ENCODE measurements at places on chromosomes 13 and 19.

GRCh38 chr13:112105892-112106291 is 38.9 kb downstream of the SOX1 start:
- no peak for DNase-seq

GRCh38 chr13:113084943-113085540 is 20.5 kb upstream of the F7 start:
- no peak for DNase-seq

DNA sequence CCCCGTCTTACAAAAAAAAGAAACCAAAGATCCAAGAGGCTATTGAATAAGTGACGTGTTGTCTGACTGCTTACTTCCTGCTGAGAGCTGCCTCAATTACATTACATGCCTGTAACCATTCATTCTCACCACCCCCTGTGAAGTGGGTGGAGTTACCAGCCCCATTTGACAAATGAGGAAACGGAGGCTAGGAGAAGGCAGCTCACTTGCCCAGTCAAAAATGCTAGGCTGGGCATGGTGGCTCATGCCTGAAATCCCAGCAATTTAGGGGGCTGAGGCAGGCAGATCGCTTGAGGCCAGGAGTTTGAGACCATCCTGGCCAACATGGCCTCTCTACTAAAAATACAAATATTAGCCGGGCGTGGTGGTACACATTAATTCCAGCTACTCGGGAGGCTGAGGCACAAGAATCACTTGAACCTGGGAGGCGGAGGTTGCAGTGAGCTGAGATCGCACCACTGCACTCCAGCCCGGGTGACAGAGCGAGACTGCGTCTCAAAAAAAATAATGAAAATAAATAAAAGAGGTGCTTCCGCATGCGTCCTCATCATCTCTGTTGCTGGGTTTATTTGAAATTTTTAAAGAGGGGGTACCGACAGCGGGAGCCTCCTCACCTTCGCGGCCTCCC is 499 bp downstream of the LSM7 start:
- peak; percentile 58 for DNase-seq

DNA sequence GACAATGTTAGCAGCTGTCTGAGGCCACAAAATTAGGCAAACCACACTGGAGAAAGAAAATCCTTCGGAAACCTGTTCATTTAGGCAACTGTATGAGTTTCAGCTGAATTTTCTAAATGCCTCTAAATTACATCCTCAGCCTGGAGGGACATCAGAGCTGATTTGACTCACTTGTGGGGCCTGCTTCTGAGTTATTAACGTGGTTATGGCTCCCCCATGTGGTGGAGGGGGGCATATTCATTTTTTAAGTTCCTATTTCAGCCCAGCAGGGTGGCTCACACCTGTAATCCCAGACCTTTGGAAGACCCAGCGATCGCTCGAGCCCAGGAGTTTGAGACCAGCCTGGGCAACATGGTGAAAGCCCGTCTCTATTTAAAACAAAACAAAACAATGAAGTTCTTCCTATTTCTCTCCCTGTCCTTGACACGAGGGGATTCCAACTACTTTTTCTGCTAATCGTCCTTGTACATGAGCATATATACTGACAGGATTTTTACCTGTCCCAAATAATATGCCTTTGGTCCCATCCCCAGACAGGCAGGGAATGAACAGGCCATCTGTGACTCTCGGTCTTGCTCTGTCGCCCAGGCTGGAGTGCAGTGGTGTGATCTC is 31.5 kb upstream of the HIF3A start:
- DNase-seq, result peak; percentile 68

- no peak for DNase-seq
Observed at GRCh38 chr19:4064496-4065260, 2.0 kb downstream of the ZBTB7A start.

DNA sequence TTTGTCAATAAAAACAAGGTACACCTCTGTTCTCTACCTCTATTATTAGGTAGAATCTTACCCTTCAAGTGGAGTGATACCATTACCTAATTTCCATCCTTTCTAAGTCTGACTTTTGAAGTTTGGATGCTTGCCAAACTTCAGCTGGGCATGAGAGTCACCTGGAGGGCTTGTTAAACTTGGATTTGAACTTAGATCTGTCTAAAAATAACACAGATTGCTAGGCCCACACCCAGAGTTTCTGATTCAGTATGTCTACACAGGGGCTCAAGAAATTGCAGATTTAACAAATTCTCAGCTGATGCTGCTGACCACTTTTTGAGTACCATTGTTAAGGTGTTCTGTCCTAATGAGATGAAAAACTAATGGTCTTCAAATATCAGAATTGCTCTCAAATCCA is 512.2 kb downstream of the LMO7 start:
- DNase-seq, result no peak

Measured in CD4-positive, alpha-beta T cell treated with Interleukin-6 at 100 ng/mL for 8 hours (primary cell).